ENCODE measurements at places on chromosomes 13 and 19.
A peak's percentile ranks its signal among the peaks of the same experiment; 100 is the strongest.

DNA sequence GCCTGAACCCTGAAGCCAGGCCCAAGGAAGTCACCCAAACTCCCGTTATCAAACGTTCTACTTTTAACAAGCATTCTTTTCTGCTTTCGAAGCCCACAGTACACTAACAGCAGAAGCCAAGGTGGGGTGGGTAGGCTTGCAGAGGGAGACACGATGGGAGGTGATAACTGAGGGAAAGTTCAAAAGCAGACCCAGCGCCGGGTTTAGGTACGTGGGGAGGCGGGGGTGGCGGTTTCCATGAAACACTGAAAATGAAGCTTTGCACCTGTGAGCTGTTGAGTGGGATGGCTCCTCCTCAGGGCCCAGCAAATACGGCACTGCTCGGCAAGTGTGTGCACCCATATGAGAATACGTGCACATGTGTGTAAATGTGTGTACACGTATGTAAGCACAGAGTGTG is 49.8 kb downstream of the KLF2 start:
- no peak for DNase-seq

GRCh38 chr13:97110936-97111335 is 111.2 kb upstream of the MBNL2 start:
- no peak for DNase-seq

DNA sequence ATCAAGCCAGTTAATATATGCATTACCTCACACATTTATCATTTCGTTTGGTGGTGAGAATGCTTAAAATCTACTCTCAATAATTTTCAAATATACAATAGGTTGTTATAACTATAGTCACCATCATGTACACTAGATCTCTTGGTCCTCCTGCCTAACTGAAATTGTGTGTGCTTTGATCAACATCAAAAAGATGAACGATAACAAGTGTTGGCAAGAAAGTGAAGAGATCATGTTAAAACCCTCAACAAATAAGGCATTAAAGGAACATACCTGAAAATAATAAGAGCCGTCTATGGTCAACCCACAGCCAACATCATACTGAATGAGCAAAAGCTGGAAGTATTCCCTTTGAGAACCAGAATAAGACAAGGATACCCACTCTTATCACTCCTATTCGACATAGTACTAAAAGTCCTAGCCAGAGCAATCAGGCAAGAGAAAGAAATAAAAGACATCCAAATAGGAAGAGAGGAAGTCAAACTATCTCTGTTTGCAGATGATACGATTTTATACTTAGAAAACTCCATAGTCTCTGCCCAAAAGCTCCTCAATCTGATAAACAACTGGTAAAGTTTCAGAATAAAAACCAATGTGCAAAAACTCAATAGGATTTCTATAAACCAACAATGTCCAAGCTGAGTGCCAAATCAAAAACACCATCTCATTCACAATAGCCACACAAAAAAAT is 27.9 kb upstream of the OR10H1 start:
- no peak for DNase-seq

DNA sequence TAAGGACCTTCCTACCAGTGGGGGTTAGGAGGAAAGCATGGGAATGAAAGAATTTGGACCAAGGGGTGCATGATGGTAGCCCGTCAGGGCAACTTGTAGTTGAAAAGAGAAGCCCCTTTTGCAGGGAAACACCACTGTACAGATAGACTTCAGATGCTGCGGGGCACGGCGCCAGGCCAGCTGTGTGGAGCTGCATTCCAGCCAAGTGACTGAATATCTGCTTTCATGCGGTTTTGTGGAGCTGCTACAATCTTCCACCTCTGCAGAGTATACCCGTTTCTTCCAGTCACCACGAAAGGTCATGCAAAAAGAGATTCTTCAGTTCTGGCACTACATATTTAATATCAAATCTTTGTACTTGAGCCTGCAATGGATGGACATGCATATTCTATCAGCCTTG is 104.7 kb downstream of the RGCC start:
- peak; percentile 11 for DNase-seq

GRCh38 chr13:75724752-75725517 is 88.8 kb downstream of the LMO7 start:
- no peak for DNase-seq

GRCh38 chr13:26831336-26831908 is 70.8 kb upstream of the GPR12 start:
- DNase-seq, result no peak

- DNase-seq, result no peak
Measured at GRCh38 chr13:104310861-104311260, 1244.6 kb upstream of the SLC10A2 start.

- no peak for DNase-seq
Measured at GRCh38 chr19:45340232-45340898, at the start of gene KLC3. TSS of gene KLC3 (plus strand) at chr19:45340750. CDS start at chr19:45345542, 4,792 bp downstream.

- DNase-seq, result no peak
Measured at GRCh38 chr13:107964395-107964794, 250.9 kb downstream of the LIG4 start.

DNA sequence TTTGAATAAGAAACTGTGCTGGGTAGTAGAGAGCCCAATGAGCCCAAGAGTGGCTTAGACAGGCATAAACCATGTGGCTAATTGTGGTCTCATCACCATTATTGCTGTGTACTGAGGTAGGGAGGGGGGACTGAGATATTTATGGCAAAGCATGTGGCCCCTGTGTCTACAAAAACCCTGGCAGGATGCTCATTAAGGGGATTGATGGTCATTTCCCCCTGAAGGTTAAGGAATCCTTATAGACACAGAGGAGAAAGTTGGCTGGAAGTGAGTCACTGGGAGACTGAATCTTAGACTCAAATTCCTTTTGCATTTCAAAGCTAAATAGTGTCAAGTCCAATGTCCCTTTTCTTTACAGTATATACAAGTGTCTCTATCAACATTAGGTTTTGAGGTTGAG is 9.8 kb upstream of the DACT3 start:
- DNase-seq, result no peak

DNA sequence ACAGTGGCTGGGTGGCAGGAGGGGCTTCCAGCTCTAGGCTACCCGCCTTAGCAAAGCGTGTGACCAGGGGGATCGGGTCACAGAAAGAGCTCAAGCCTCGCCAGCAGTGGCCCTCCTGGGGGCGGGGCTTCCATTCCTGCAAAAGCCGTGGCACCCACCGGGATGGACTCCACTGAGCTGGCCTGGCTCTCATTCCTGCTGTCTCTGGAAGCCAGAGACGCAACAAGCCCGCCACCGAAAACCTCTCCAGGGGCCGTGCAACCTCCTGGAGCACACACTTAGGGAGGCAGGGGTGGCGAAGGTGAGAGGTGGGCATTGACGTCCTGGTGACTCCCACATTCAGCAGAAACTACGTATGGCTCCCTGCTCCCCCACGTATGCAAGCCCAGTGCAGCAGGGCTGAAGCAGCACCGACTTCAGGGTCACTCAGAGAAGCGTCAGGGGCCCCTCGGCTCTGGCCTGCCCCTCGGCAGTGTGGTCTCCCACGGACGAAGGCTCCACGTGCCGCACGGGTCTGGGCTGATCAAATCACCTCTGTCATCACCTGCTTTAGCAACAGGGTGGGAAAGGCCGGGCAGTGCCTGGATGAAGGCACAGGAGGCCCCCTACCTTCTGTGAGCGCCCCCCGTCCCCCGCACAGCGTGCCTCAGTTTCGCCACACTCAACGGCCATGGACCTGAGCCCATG is 3.1 kb downstream of the C19orf25 start:
- no peak for DNase-seq

All from hypothalamus (tissue), 51 donors.